ENCODE measurements at places on chromosomes 5 and 9.

DNA sequence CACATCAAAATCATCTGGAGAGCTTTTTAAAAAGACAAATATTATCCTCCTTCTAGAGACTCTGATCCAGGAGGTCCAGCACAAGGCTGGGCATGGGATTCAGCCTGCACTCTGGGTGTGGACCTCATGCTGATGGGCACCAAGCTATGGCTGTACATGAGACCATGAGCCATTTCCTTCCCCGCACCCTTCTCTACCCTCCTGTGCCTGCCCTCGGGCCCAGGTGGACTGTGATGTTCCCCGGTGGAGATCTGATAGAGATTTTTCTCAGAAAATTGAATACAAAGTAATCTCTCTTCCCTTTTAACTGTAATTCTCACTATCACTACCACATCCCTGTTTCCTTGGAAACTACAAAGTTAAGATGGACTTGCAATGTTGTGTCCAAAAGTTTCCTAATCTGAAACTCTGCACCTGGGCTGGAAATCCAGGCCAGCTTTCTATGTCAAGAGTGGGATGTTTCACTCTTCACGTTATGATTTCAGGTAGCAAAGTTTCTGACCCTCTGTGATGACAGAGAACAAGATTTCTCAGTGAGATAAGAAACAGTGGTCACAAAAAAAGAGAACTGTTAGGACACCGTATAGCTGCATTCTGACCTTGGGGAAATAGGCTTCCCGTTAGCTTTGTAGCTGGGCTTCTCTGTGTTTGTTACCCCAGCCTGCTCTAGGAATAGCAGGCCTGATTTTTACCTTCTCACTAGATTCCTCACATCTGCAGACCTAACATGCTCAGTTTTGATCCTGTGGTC is 11.5 kb downstream of the SFXN1 start:
- no peak for DNase-seq

DNA sequence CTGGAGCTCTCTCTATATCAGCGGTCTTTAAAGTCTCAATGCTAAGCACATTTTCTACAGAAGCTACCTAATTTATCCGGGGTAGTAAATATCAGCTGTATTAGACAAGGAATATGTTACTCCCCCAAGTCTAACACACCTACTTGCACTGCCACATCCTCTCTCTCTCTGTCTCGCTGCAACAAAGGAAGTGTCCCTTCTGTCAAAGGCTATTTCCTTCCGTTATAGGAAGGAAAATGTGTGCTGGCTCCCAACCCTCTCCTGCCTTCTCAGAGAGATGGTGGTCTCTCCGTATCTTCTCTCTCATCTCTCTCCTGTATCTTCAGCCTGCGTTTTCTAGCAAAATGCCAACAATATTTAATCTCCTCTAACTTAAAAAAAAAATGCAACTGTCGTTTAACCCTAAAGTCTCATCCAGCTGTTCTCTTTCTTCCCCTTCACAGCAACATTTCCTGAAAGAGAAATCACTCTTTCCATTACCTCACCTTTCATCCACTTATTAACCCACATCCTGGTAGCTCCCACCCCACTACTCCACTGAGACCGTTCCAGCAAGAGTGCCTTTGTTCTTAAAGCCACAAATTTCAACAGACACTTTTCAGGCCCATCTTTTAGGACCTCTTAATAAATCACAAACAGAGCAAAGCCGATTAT is 2.3 kb downstream of the TTF1 start:
- peak; percentile 40 for DNase-seq

GRCh38 chr5:173010021-173010420 is 26.4 kb downstream of the ATP6V0E1 start:
- peak; percentile 14 for DNase-seq

- no peak for DNase-seq
Measured at GRCh38 chr5:137657073-137657472, 78.8 kb downstream of the KLHL3 start.

GRCh38 chr5:176162198-176162597 is 76.0 kb upstream of the SIMC1 start:
- no peak for DNase-seq

GRCh38 chr5:133406977-133407632 is 205.2 kb downstream of the FSTL4 start:
- no peak for DNase-seq

DNA sequence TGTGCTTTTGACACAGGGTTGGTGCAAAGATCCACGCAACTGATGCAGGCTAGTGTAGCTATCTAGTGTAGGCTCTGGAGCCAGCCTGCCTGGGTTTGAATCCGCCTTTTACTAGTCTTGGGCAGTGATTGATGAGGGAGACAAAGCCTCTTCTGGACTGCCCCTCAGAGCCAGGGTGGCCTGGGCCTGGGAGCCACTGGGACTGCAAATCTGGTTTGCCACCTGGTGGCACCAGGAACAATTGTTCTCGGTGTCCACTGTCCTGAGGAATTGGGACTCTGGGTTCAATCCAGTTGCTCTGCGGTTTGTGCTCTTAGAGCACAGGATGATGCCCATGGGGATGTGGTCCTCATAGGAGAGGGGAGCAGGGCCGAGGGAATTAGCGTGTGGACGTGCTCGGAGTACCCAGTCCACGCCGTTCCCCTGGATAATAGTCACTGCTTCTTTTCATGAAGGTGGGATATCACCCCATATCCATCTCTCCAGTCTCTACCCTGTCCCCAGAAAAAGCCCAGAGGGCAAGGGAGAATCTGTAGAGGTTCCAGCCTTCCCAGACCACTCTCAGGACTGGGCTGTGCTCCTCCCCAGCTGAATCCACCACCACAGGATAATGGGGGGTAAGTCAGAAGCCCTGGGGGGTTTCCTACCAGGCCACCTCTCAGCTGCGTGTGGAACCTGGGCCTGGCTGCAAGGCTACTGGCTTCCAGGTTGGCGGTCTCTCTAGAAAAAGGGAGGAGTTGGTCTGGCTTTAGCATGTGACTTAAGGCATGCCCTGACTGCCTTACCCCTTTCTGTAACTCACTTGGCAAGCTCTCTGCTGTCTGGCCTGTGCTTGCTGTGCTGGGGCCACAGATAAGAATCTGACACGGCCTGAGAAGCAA is 1.9 kb downstream of the B4GALT7 start:
- no peak for DNase-seq

GRCh38 chr5:154520861-154521453 is 42.9 kb upstream of the HAND1 start:
- peak; percentile 20 for DNase-seq
